Activated CD8-positive, alpha-beta memory T cell treated with anti-CD3 and anti-CD28 coated beads, Interleukin-2, amount 10 ng/mL, durations not matched to agents 7 days and 5 days (primary cell): ENCODE measurements at places on chromosomes 7 and 10.

DNA sequence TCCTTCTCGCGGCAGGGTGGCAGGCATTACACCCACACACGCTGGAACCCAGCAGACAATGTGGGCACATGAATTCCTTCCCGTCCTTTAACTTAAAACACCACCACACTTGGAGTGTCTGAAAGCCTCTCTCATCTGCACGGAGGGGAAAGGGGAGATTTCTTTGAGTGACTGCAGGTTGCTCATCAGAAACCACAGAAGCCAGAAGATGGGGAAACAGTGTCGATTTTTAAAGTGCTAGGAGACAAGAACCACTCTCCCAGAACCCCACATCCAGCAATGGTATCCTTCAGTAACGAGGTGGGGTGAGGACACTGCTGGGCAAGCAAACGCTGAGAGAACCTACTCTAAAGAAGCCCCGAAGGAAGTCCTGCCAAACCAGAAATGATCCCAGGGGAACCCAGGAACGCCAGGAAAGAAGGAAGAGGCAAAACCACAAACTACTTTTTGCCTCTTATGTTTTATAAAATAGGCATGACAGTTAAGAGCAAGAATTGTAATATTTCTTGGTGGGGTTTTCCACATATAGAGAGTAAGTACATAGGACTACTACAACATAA, 254.3 kb downstream of the ELFN1 start:
- no peak for DNase-seq

GRCh38 chr7:65503434-65504152, 129.9 kb downstream of the ZNF92 start:
- DNase-seq = no peak

- no peak for DNase-seq
Measured at GRCh38 chr7:69177461-69177861, 420.8 kb upstream of the AUTS2 start.

GRCh38 chr10:19968745-19969144, 152.5 kb downstream of the PLXDC2 start:
- DNase-seq = no peak

DNA sequence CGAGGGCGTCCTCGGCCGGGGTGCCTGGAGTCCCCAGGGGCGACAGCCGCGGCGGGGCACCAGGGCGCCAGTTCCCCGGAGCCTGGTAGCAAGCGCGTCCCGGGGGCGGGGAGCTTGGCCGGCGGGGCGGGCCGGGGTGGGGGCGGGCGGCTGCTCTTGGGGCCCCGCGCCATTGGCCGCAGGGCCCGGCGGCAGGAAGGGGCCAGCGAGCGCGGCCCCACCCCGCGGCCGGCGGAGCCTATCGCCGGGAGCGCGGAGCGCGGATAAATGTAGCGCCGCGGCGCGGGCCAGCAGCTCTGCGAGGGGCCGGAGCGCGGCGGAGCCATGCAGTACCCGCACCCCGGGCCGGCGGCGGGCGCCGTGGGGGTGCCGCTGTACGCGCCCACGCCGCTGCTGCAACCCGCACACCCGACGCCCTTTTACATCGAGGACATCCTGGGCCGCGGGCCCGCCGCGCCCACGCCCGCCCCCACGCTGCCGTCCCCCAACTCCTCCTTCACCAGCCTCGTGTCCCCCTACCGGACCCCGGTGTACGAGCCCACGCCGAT, at the start of gene HHEX:
Gene HHEX (plus strand): TSS at position 293 of the 548 bp plus-strand sequence. CDS start 32 bp downstream, at position 325.
- DNase-seq = peak; percentile 49
